HAP-1 (cell line): ENCODE measurements at places on chromosomes 7 and 10.

- peak; percentile 67 for DNase-seq
These were observed 13.1 kb upstream of the ASB4 start for GRCh38 chr7:95472581-95473161.

DNA sequence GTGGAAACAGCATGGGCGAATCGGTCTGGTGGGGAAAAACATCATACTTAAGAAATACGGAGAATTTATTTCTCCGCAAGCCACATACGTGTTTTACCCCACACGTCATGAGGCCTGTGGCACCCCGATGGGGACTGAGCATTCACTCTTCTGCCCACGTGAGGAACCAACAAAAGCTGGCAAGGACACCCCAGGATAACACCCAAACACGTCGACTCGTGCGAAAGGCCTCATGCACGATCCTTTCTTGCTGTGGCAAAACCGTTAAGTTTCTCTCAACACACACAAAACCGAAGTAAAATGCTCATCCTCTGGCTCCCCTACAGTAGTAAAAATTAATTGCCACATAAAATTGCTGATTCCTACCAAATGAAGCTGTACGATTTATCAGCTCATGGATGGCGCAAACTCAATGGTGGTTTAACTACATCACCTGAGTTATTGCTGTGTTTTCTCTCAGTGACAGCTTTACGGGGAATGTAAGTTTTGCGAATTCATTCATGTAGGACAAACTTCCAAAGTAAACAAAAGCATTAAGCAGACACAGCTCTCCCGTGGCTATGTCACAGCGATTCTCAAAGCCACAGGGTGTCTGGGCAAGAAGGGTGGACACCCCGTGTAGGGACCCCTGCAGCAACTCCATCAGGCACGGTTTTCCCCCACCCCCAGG is 97.0 kb downstream of the CTBP2 start:
- no peak for DNase-seq

- DNase-seq: no peak
These were observed 399.3 kb upstream of the PODXL start for GRCh38 chr7:131955679-131956078.

- DNase-seq: no peak
These were observed 328.8 kb upstream of the PHF14 start for GRCh38 chr7:10644849-10645248.

DNA sequence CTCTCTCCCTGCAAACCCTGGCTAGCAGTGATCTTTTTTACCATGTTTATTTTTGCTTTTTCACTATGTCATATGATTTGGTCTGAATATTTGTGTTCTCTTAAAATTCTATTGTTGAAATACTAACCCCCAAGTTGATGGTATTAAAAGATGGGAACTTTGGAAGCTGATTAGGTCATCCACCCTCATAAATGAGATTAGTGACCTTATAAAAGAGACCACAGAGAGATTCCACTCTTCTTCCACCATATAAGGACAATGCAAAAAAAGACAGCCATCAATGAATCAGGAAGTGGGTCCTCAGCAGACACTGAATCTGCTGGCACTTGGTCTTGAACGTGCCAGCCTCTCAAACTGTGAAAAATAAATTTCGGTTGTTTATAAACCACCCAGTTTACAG is 112.8 kb upstream of the KCND2 start:
- no peak for DNase-seq

- no peak for DNase-seq
These were observed 126.7 kb upstream of the TMEM196 start for GRCh38 chr7:19900118-19900517.

GRCh38 chr10:4334871-4335270 is 491.1 kb upstream of the AKR1E2 start:
- no peak for DNase-seq

DNA sequence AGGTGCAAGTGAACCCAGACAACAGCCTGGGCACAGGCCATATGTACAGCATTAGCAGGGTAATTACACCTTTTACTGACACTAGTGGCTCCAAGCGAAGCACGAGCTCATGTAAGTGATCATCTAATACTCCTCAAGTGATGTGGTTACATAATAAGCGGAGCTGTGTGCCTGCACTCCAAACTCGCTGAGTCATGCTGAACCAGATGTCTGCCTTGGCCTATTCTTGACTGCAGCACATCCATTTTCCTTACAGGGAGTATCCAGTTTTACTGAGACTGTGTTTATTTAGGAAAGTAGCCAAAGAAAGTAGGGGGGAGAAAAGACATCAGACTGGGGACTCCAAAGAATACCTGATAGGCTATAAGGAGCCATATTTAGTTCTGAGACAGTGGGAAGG is 90.1 kb downstream of the GRM3 start:
- DNase-seq: no peak

GRCh38 chr7:5550831-5551230 is 127.2 kb upstream of the TNRC18 start:
- no peak for DNase-seq

GRCh38 chr7:26449175-26450165 is 157.8 kb downstream of the SNX10 start:
- no peak for DNase-seq

DNA sequence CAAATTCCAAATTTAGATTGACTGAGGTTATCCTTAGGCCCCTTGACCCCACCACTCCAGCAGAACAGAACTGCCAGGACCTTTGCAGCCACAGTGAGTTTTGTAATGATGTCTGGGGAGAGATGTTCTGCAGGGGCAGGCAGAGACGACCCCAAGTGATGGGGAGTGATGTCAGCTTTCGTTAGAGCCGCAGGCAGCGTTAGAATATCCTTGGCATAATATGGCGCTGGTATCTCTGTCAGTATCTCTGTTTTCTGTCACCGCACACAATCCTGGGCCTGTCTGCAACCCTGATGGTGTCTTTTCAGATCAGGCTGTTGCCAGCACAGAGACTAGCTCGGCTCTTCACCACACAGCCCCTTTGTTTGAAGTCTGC is 1083.6 kb downstream of the KCNMA1 start:
- DNase-seq: no peak

- peak; percentile 63 for DNase-seq
These were observed 17.7 kb downstream of the OCM2 start for GRCh38 chr7:97971990-97972943.

DNA sequence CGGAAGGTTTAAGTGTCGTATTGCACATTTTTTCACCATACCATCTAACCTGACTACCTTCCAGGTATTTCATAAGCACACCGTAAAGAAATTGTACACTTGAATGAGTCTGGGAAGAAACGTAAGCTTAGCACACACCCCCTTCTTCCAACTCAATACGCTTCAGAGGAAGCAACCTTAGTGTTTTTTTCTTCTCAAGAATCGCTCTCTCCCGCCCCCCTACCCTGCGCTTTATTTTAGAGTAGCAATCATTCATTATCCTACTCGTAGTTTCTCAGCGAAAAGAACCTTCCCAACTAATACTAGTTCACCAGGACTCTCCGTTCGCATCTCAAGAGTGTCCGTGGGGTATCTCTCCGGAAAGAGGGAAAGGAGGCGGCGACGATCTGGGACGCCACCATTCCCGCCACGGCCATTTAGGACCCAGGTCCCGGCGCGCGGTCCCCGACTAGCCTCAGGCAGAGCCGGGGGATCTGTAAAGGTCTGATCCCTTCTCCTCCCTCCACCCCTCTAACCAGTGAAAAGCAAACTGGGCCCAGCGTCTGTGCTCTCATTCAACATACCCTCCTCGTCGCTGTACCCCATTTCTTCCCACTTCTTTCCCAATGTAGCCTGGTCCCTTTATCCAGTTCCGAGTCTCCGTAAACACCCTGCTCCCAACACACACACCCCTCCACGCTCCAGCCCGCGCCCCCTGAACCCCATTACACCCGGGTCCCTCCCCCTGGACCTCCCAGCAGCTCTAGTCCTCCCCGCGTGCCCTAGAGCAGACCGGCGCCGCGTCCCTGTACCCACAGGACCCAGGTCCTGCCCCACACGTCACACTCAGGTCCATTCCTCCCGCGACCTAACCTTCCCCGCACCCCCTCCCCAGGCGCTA is 16.0 kb downstream of the MYOZ1 start:
- peak; percentile 64 for DNase-seq

DNA sequence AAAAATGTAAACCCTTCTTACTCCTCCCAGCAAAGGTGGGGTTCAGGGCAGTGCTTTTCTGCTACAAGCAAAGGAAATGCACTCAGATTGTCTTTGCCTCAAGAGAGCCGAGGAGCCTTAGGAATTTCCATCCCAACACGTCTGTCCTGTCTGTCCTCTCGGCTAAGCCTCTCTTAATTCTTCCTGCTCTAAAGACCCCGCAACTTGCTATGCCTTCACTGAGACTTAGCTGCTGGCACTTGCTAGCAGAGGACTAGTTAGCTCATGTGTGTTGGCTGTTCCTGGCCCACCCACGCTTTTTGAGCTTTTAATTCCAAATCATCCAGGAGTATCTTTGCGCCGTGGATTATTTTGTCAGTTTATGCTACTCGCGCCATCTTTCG is 481 bp upstream of the NPM3 start:
- DNase-seq: peak; percentile 25

- DNase-seq: no peak
These were observed 259.2 kb downstream of the HDAC9 start for GRCh38 chr7:18754766-18755165.

GRCh38 chr10:44992070-44992731 is 8.5 kb upstream of the ZNF22 start:
- no peak for DNase-seq

- no peak for DNase-seq
These were observed 180.6 kb downstream of the CHCHD3 start for GRCh38 chr7:132901241-132901640.

- DNase-seq: no peak
These were observed 60.0 kb downstream of the DLG5 start for GRCh38 chr10:77866598-77866997.

- no peak for DNase-seq
These were observed 357.4 kb downstream of the ABCA13 start for GRCh38 chr7:48528646-48529045.

GRCh38 chr7:16398146-16399017 is 23.0 kb downstream of the CRPPA start:
- no peak for DNase-seq

DNA sequence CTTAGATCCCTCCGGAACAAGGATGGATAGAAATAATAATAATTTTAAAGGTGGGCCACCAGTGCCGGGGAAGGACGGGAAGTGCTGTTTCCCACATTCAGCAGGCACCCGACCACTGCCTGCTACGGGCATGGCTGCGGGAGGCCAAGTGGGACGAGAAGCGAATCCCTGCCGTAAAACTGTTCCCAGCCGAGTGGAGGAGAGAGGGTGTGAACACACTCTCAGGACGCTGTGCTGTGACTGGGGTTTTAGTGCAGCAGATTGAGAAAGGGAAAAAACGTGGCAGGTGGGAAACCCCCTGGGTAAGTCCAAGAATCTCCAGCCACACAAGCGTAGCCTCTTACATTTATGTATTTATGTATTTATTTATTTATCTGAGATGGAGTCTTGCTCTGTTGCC is 158.8 kb downstream of the DNAJB6 start:
- no peak for DNase-seq

DNA sequence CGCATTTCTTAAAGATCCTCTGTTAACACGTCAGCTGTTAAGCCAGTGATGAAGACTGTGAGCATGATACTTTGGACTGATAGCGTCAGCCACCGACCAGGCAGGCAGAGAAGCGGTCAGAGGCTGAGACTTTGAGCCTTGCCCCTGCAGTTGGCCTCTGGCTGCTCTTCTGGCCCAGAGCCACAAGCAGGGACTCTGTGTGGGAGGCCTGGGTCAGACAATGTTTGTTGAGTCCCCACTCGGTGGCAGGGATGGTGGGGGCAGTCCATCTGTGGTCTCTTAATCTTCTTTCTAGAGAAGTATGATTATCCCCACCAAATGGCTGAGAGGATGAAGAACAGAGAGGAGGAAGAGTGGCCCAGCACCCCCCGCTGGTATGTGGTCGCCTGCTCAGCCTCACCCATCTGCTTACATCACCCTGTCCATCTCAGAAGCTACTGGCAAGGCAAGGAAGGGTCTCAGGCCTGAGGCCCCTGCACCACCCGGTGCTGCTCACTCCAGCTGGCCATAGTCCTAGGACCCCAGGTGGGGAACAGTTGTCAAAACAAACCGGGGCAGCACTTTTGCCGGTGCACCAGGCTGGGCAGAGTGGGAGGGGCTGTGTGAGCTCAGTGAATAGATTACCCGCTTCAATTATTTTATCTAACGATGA is 202.9 kb downstream of the GRID1 start:
- no peak for DNase-seq
